ENCODE measurements at places on chromosomes 16 and 17. TPM values are rescaled to one million over a fixed set of nuclear protein-coding genes. Genes with fewer than 3 reads are reported as not detected.

- DNase-seq: no peak
Observed at GRCh38 chr16:23079675-23080301, 69.5 kb downstream of the USP31 start.

GRCh38 chr16:11602321-11602720 is 15.6 kb upstream of the LITAF start:
- no peak for DNase-seq

DNA sequence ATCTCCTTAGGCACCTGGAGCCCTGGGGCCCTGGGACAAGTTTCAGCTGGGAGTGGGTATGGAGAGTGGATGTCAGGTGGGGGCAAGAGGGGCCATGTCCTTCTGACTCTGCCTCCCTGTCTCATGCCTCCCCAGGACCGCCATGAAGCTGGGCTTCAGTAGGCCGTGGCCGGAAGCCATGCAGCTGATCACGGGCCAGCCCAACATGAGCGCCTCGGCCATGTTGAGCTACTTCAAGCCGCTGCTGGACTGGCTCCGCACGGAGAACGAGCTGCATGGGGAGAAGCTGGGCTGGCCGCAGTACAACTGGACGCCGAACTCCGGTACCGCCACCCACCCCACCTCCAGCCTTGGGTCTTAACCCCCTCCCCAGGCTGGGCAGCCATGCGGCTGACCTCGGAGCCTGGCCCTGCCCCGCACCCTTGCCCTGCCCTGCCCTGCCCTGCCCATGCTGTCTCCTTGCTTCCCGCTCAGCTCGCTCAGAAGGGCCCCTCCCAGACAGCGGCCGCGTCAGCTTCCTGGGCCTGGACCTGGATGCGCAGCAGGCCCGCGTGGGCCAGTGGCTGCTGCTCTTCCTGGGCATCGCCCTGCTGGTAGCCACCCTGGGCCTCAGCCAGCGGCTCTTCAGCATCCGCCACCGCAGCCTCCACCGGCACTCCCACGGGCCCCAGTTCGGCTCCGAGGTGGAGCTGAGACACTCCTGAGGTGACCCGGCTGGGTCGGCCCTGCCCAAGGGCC is 20.0 kb downstream of the ACE start:
- DNase-seq: no peak

DNA sequence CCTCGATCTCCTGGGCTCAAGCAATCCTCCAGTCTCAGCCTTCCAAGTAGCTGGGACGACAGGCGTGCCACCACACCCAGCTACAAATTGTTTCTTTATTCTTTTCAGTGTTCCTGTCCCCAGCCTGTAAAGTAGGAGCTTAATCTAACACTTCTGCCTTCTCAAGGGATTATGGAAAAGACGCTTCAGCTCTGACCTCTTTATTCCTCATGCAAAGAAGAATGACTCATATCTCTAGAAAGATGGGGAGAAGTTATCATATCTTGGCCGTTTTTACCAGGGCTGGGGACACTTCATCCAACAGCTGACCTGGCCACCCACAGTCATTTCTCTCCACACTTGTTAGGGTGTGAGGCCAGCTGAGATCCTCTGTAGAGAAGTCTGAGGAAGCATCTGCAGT is 172.6 kb downstream of the HAPSTR1 start:
- no peak for DNase-seq

Gene ATMIN
- total RNA-seq: 41.5 TPM

Gene KRT23
- not detected for total RNA-seq

Measured in LHCN-M2 (cell line).